ENCODE measurements at places on chromosomes 1 and 21.
A peak's percentile ranks its signal among the peaks of the same experiment; 100 is the strongest.

DNA sequence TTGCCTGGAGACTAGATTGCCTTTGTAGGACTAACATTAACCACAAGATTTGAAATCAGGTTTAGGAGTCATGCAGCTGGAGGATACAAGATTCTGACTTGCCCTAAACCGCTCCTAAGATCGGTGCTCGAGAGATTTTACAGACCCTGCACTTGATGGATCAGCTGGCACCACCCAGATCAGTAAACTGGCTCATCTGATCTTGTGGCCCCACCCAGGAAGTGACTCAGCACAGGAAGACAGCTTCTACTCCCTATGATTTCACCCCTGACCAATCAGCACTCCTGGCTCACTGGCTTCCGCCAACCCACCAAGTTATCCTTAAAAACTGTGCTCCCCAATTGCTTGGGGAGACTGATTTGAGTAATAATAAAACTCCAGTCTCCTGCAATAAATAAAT lies 876 bp upstream of the CATSPERE start:
- peak; percentile 12 for DNase-seq

DNA sequence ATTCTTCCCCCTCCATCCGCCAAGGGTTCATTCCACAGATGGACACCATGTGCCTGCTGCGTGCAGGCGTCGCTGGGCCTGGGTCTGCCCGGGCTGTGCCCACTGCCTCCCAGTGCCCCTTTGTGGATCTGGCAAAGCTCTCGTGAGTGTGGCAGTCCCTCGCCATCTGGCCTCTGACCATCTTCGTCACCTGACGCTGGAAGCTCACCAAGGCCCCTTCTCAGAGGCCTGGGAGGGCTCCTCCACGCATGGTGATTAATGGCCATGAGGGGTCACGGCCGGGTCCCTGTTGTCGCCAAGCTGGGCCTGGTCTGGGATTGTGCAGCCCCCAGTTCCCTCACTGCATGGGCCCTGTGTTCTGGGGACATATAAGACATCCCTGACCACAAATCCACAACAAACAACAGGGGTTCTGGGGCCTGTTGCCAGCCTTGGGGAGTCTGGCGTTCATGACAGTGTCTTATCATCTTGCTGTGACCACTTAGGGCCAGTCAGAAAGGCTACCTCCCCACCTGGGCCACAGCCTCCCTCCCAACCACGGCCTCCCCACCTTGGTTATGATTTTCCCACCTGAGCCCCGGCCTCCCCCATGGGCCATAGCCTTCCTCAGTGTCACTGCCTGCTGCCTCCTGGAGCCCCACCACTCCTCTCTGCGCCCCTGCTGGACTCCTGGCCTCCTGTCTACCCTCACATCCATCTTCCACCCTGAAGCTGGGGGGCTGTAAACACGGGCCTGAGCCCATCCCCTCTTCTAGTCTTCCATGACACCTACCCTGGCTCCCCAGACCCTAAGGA lies 27.9 kb downstream of the SLC45A1 start:
- DNase-seq, result no peak

DNA sequence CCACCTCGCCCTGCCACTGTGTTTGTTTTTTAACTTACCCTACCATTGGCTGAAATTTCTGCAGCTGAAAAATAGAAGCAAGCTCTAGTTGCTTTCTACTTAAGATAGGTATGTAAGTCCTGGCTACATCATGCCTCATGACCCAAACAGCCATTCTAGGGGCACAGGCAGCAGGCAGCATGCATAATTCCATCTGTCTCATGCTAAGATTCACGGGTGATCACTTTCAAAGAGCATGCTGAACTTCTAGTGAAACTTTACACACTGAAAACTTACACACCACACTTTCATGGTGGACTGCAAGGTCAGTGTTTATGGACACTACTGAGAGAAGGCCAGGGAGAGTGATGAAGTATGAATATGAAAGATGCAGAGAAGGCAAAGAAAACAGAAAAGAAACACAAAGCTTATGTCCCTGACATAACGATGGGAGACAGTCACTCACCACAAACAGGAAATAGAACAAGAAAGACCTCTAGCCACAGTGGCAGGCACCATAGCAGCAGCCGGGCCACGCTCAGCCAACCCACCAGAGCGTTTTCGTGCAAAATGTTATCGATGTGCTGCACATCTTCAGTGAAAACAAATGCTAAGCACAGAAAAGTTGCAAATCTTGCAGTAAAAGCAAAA lies 102.3 kb upstream of the TIAM1 start:
- DNase-seq, result no peak

DNA sequence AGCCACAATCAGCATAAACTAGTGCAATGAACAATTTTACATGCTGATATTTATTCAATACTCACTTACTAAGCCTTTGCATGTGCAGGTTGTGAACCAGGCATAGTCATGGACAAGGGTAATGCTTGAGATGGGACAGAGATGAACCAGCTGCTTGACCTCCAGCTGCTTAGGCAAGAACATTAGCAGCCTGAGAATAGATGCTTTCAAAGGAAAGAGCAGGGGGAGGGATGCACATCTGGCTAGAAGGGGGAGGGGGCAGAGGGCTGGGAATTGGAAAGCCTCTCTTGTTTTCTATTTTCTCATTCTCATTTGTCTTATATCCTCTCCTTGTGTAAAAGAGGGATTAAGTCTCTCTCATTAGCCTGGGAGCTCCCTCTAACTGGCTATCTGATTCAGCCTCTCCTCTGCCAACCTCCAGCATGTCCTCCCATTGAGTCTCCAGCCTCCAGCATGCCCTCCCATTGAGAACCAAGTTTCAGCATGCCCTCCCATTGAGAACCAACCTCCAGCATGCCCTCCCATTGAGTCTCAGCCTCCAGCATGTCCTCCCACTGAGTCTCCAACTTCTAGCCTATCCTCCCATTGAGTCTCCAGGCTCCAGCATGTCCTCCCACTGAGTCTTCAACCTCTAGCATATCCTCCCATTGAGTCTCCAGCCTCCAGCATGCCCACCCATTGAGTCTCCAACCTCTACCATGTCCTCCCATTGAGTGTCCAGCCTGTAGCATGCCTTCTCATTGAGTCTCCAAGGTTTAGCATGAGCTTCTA lies 38.4 kb upstream of the TRABD2B start:
- no peak for DNase-seq

GRCh38 chr1:59360729-59361128 lies 63.8 kb downstream of the FGGY start:
- DNase-seq, result no peak

- no peak for DNase-seq
These were observed 3.2 kb downstream of the TBX15 start for GRCh38 chr1:118984722-118985639.

- no peak for DNase-seq
These were observed 144.6 kb downstream of the PLPP3 start for GRCh38 chr1:56434740-56435139.

- no peak for DNase-seq
These were observed 4.7 kb downstream of the DNALI1 start for GRCh38 chr1:37561133-37562132.

DNA sequence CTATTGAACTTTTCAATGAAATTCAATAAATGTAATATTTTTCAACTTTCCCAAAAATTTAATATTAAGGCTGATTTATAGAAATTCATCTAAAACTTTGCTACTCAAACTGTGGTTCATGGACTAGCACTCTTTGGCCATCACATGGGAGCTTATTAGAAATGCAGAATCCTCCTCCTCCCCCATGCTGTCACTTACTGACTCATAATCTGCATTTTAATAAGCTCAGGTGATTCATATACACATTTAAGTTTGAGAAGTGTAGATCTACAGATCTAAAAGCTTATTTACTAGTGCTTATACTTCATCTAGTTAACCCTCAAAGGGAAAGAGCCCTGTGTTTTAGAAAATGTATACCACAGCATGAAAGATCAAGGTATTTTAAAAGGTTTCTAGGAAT lies 84.3 kb downstream of the HS2ST1 start:
- no peak for DNase-seq

DNA sequence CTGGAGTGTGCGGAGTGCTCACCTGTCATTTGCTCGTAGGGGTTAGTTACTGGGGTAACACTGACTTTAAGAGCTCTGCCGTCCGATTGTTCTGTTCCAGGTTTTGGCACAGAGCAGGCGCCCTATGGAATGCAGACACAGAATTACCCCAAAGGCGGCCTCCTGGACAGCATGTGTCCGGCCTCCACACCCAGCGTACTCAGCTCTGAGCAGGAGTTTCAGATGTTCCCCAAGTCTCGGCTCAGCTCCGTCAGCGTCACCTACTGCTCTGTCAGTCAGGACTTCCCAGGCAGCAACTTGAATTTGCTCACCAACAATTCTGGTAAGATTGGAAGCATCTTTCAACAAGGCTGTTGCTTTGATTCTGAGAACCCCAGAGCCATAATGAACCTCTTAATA lies 12.6 kb downstream of the ETS2 start:
- no peak for DNase-seq

DNA sequence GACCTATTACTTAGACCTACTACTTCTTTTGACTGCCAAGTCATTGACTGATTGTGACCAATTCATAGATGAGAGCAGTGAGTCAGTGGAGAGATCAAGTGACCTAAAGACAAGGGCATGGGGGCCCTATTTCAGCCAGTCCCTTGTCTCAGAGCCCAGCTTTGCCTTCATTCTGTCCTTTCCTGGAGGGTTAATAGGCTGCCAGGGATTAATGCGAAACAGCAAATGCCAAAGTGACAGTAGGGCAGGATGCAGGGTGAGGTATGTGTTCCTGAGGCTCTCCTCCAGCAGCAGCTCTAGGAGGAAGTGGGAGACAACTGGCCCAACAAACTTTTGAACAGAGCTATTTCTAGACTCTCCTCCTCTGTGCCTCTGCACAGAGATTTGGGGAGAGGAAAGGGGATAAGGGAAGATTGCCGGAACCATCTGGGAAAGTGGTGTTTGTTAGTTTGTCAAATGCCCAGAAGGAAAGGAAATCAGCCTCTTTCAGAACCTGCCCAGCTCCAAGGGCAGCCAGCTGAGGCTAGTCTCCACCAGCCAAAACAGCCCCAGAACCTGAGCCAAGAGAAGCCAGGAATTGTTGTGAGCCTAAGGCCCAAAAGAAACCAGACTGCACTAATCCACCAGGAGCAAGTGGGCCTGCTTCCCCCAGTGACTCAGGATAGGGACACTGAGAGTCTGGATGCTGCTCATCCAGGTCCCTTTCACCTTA lies 4.9 kb upstream of the S100A3 start:
- DNase-seq, result no peak

DNA sequence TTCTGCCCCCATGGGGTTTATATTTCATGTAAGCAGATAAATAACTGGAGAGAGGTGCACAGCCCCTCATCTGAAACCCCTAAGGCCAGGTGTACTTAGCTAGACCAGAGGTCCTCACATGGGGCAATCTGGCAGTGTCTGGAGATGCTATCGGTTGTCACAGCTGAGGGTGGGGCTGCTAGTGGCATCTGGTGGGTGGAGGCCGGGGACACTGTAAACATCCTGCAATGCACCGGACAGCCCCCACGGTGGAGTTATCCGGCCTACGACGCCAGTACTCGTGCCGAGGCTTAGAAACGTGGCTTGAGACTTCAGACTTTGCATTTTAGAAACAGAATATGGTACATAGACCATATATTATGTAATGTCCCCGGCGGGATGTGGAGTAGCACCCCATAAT lies 186.5 kb upstream of the VAMP3 start:
- no peak for DNase-seq

DNA sequence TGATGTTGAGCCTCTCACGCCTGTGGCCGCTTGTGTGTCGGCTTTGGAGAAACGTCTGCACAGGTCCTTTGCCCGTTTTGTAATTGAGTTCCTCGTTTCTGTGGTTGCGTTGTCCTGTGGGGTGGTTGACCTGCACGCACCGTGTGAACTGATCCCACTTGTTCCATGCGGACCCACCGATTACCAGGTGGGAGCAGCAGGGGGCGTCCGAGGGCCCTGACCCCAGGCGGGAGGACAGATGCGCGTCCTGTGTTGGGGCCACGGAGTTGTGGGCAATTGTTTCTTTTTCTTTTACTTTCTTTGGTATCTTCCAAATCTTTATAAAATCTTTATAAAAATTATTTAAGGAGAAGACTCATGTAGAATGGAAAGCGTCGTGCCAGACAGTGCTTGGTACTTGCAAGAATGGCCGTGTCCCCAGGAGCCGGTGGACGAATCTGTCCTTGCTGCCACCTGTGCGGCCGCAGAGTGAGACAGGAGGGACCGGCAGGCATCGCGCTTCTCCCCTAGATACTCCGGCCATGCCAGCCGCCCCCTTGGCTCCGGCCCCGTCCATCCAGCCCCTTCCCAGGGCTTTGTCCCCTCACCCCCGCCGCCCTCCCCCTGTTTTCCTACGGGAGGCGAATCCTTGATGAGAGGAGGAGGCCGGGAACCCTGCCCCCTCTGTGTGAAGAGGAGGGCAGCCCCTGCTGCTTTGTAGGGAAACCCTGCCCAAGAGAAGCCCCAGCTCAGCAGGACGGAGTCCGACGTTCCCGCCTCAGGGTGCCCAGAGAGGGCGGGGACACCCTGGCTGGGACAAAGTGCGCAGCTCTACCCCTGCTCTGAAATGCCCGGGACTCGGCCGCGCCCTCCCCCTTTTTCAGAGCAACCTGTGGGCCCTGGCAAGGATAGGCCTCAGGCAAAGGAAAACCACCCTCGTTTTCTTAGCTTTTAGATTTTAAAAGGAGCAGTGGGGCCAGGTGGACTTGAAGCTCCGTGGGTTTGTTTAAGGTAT lies 41.7 kb downstream of the PRKCZ start:
- DNase-seq, result no peak

DNA sequence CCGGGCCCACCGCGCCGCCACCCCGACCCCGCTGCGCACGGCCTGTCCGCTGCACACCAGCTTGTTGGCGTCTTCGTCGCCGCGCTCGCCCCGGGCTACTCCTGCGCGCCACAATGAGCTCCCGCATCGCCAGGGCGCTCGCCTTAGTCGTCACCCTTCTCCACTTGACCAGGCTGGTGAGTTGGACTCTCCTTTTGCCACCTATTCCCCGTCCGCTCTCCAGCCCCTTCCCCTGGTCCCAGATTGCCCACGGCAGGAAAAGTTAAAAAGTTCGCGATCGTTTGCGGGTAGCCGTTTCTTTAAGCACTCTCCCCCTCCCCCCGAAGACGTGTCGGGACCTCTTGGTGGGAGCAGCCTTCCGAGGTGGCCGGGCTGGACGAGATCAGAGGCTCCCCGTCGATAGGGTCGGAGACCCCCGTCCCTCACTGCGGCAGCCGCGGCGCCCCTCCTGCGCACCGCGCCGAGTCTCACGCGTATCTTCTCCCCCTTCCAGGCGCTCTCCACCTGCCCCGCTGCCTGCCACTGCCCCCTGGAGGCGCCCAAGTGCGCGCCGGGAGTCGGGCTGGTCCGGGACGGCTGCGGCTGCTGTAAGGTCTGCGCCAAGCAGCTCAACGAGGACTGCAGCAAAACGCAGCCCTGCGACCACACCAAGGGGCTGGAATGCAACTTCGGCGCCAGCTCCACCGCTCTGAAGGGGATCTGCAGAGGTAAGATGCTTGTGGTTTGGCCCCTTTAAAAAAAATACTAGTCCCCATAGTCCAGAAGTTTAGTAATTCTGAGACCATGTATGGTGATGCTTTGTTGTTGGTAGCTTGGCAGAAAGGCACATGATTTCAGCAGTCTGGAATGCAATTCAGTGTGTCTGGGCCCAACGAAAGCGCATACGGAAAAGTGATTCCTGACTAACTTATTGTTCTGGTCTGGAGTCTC lies 576 bp downstream of the CCN1 start:
- DNase-seq, result peak; percentile 36

Data from NCI-H226 (cell line).